Stimulated activated CD8-positive, alpha-beta memory T cell treated with anti-CD3 and anti-CD28 coated beads, Interleukin-2, amount 100 ng/mL, for 1 hour (primary cell): ENCODE measurements at places on chromosomes 7 and 10.

DNA sequence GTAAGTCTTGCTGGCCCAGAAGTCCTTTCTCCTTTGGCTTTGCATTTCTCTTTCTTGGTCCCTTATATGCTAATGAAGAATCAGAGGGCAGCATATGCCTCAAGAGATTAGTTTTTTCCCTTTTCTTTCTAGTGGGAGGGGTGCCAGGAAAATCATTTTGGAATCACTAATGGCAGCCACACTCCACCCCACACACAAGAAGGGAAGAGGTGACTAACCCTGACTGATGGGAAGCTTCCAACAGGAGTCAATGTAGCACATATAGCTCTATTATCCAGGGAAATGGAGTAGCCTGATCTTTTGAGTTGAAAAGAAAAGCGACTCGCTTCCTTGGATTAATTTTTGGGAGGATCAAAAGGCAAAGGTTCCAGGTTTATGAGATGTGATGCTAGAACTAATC is 225.3 kb downstream of the KIF20B start:
- no peak for DNase-seq

DNA sequence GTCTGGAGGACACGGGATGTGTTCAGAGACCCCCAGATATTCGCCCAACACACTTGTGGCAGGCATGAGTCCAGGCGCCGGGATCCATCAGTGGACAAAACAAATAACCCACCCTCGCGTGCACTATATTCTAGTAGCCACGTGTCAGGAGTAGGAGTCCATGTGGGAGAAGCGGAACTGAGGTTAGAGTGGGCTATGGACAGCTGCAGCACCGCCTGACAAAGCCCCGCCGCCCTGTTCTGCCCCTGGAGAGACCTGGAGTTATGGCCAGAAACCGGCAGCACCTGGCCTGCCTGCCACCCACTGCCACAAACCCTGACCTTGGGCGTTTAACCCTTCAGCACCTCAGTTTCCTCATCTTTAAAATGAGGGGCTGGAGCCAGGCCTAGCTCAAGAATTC is 181.0 kb upstream of the RNF32 start:
- DNase-seq, result no peak

- DNase-seq, result no peak
Measured at GRCh38 chr7:111074071-111074747, 16.7 kb upstream of the LRRN3 start.

- no peak for DNase-seq
Measured at GRCh38 chr7:20201380-20201779, 15.8 kb downstream of the MACC1 start.
